GM04504 (cell line): ENCODE measurements at places on chromosomes 1 and 21.

DNA sequence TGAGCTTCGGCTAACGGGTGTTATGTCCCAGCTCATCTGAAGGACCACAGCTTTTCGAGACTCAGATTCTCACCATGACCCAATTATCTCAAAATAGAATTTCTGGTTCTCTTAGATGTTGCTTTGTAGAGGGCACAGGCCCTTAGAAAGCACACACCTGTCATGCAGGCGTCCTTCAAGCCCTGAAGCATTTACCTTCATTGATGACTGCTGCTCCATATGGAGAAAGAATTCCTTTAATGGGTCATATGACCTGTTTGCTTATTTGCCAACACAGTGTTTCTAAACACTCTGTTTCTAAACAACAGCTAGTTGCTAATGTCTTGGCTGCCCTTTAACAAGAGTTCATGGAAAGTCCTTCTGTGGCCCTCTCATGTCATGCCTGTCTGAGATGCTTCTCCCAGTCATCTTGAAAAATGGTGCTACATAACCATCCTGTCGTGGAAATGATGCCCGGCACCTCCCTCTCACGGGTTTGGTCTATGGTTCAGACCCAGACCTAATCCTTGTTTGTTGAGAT, 495.7 kb downstream of the KIF26B start:
- DNase-seq, result no peak

DNA sequence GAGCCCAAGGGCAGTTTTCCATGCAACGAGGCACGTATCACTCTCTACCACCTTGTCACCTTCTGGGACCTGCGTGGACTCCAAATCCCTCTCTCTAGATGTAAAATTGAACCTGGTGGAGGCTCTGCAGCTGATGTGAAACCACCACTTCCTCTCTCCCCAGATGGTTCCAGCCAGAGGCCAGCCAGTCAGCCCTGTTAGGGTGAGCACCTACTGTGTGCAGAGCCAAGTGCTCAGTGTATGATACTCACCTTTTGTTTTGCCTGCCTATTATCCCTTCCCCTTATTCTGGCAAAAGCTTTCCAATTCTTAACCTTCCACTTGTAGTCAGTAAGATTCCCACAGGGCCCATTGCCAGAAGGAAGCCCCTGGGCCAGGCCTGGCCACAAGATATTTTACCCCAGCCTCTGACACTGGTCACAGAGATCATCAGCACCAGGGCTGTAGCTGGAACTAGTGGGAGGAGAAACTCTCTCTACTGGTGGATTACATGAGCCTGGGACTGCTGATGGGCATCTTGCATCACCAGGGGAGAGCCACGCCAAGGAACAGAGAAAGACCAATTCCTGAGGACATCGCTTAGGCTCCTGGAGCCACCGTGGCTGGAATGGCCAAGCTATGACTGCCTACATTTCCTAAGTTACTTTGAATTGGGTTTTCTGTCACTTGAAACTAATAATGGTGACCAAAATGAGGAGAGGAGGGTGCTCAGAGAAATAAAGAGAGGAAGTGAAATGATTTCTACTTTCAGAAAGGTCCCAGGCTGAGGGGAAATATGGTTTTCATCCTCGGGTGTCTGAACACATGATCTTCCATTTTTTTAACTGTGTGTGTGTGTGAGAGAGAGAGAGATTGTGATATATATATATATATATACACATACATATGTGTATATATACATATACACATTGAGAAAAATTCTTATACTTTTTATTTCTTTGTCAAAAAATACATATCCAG, 26.6 kb upstream of the RD3 start:
- DNase-seq, result no peak

DNA sequence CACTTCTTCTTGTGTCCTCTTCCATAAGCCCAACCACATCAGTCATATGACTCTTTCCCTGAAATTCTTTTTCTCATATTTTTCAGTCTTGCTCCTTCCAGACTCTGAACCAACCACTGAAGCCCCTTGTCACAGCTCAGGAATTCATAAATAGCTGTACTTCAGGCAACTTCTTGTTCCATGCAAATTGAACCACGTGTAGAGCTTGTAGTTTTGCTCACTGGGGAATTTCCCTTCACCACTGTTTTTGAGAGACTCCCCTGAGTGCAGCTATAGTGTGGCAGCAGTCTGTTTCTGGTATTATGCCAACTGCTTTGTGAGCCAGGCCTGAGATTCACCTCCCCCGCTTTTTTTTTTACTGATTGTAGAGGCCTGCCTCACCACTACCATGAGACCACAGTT, 150.3 kb upstream of the SPAG17 start:
- DNase-seq, result peak; percentile 63

DNA sequence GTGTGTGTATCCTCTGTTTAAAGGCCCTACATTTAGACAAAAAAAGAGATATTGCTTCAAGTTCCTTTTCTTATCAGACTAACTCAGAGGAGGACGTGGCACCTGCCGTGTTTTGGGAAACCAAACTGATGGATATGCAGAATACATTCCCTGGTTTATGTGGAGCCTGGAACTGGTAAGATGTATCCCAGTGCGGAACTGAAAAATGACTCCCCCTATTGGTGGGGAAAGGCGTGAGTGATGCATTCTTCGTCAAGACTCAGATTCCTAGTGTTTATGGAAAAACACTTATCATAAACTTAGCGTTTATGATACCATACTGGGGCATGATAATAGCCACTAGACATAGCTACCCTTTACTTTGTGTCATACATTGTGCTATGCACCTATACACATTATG, 154.2 kb downstream of the ZNF326 start:
- no peak for DNase-seq

GRCh38 chr1:63759778-63760177, 14.0 kb upstream of the ROR1 start:
- no peak for DNase-seq
